ENCODE measurements at places on chromosomes 5 and 9.

- DNase-seq = no peak
Measured at GRCh38 chr9:123266655-123267399, 1.6 kb downstream of the STRBP start.

DNA sequence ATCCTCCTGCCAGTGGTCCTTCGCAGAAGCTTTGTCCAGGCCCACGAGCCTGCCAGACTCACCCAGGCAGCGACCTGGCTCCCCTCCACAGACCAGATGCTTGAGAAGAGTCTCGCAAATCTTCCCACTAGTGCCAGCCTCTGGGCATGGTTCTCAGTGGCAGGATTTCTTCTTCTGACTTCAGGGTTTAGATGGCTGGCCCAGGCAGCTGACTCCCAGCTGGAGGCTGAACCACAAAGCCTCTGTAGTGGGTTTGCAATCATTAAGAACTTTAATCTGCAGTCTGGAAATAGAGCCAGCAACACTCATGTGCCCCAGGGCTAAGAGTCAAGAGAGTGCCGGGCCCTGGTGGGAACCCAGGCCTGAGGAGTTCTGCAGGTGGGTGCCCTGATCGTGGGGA lies 90.6 kb upstream of the ICE1 start:
- DNase-seq = no peak

GRCh38 chr5:68456756-68457217 lies 241.2 kb downstream of the PIK3R1 start:
- no peak for DNase-seq

GRCh38 chr9:6869081-6869948 lies 111.5 kb downstream of the KDM4C start:
- no peak for DNase-seq

- DNase-seq = no peak
Measured at GRCh38 chr9:104981543-104982129, 53.7 kb upstream of the ABCA1 start.

- DNase-seq = peak; percentile 88
Measured at GRCh38 chr5:150485693-150486401, 22.1 kb upstream of the NDST1 start.

- no peak for DNase-seq
Measured at GRCh38 chr5:132418881-132419280, 49.4 kb downstream of the SLC22A5 start.

- no peak for DNase-seq
Measured at GRCh38 chr5:9284272-9284671, 261.6 kb downstream of the SEMA5A start.

GRCh38 chr9:94949370-94949769 lies 222.9 kb downstream of the AOPEP start:
- DNase-seq = no peak

GRCh38 chr5:56710826-56711590 lies 104.3 kb upstream of the MAP3K1 start:
- no peak for DNase-seq

GRCh38 chr5:109865637-109866036 lies 175.9 kb downstream of the MAN2A1 start:
- no peak for DNase-seq

GRCh38 chr5:173391031-173391430 lies 62.8 kb upstream of the STC2 start:
- DNase-seq = no peak

GRCh38 chr5:169474226-169474625 lies 109.3 kb upstream of the SPDL1 start:
- no peak for DNase-seq

DNA sequence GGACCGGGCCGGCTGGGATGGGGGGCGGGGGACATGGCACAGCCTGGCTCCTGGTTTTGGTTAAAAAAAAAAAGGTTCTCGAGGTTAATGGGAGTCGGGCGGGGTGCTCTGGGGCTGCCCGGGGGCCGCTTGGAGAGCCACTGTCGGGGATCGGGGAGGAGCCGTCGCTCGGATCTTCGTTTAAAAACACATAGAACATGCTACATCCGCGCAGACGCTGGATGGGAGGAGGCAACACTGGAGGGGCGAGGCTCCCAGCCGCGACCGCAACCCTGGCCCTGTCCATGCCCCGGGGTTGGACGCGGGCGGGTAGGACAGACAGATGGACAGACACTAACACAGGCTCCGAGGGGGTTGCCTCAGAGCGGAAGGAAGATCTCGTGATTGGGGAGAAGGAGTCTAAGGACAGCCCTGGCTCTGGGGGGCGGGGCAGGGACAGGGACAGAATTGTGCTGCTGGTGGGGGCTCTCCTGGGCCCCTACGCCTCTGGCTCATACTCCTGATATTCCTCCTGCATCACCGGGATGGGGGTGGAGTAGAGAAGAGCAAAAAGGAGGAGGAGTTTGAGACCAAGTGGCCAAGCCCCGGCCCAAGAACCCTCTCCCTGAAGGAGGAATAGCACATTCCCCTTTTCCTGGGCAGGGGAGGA lies 9.9 kb downstream of the SNCB start:
- DNase-seq = no peak

DNA sequence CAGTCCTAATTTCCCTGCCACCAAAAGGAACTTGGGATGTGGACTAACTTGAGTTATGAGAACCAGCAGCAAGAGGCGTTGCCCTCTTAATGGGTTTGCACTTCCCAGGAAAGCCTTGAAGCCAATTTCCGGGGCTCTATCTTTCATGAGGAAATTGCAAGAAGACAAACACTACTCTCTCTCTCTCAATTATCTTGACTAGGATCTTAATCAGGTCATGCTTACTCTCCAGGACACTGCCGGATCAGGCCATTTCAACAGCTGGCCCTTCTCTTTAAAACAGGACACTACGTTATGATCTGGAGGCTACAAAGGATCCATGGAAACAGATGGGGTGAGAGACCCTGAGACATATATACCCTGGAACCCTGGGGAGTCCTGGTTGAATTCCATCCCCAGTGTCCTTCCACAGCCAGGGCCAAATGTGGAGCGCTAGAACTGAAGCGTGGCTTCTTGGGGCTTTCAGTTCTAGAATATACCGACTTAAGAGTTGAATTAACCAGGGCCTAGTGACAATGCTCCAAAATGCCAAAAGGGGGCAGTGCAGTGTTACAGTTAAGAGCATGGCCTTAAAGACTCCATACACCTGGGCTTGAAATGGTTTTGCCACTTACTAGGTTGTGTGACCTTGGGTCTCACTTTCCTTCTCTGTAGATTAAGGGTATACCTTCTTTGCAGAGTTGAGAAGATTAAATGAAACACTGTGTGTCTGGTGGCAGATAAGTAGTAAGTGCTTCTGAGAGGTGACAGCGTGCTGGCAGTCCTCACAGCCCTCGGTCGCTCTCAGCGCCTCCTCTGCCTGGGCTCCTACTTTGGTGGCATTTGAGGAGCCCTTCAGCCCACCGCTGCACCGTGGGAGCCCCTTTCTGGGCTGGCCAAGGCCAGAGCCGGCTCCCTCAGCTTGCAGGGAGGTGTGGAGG lies 21.1 kb downstream of the FAM219A start:
- DNase-seq = no peak

DNA sequence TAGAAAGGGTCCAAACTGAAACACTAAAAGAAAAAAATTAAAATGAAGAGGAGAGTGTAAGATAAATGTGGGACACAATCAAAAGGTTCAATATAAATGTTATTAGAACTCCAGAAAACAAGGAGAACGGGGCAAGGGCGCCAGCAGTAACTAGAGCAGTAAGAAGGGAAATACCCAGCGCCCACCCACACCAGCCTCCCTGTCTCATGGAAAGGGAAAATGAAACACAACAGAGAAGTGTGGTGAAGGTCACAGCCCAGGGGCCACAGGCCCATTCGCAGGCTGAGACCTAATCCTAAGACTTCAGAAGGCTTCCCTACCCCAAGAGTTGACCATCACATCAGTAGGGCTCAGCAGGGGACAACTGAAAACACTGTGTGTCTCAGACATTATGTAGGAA lies 45.8 kb upstream of the CLK4 start:
- DNase-seq = no peak

- DNase-seq = no peak
Measured at GRCh38 chr9:38062498-38063362, 6.3 kb downstream of the SHB start.

DNA sequence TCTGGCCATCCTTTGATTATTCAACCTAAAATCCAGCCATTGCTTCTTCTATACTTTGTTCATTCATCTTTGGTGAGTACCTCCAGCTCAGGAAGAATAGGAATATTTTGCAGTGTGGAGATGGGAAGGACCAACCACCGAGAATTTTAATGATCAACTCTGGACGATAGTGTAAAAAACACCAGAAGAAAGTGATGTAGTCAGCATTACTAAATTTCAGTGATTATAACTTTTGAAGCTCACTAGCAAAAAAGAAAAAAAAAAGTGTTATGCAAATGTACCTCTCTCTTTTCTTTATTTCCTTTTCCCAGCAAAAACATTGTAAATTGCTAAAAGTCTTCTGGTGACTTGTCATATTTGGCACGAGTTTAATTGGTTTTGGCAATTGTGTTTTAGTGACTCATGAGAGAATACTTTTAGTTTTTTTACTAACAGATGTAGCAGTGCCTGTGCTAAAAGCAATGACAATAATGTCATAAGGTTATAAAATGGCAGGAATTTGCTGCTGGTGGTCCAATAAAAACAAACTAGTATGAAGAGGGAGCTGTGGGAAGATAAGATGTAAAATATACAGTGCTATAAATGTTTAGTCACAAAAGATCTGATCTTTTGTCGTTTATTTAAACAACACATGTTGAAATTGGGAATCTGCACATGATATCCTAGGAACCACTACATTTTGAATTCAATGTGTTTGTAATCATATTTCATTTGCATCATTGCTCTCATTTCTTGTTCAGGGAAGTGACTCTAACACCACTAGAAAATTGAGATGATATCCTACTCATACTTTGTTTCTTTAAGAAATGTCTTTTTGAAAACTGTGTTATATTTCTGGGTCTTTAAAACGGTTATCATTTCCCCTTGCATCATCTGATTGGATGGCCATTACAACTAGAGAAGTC lies 81.3 kb upstream of the ERCC6L2 start:
- DNase-seq = no peak

DNA sequence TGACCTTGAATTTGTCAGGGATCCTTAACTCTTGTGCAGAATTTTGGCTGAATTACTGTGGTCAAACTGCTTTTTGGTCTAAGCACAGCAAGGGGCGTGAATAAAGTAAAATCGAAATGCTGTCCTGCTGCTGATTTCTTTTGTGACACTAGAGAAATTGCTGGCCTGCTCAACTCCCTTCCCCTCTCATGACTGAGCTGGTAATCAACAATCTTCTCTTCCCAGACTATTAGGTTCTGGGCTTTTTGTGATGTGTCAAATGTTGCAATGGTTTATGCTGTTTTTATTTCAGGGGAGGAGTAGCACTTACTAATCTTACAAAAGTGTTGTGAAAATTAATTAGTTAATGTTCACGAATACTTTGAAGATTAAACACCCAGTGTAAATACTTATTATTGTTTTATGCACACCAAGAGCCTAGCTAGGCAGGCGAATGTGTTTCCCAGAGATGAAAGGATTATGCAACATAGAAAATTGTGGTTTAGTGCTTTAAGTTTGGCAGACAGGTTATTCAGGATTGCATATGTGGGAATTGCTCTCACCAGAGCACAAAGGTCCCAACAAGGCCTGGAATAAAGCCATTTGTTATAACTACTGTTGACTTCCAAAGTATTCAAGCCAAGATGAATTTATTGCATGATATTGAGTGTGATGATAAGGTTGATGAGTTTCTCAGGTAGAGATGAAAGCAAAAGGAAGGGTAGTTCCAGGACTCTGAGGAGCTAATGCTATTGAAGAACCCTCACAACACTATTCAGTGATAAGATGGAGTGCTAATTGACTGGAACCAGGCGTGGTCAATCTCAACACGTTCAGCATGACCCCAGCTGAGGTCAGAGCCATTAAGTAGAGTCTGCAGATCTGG lies 280.7 kb upstream of the ZNF608 start:
- no peak for DNase-seq

DNA sequence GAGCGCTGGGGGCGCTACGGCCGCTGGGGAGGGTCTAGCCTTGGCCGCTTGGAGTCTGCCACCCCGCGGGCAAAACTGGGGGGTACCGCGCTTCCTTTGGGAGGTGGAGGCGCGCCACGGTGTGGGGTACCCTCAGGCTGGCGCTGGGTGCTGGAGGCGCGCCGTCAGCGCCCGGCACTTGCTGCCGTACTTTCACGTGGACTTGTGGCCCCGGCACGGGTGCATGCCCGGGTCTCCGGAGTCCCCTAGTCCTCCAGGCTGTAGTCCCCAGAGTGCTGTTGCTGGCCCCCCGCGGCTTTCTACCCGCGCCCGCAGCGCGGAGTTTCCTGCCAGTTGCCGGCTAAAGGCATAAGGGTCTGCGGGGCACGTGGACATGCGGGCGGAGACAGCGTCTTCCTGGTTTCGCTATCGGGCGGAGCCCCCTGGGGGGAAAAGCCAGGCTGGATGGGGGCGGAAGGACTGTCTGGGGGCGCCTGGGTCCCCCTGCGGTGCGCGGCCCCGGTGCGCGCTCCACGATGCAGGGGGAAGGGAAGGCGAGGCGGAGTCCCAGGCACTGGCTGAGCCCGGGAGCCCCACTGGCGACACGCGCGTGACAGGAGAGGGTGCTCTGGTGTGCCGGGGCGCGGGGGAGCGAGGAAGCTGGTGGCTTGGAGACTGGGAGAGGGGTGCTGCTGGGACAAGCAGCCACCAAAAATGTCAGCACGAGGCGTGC lies 666 bp downstream of the PPARGC1B start:
- DNase-seq = peak; percentile 74

DNA sequence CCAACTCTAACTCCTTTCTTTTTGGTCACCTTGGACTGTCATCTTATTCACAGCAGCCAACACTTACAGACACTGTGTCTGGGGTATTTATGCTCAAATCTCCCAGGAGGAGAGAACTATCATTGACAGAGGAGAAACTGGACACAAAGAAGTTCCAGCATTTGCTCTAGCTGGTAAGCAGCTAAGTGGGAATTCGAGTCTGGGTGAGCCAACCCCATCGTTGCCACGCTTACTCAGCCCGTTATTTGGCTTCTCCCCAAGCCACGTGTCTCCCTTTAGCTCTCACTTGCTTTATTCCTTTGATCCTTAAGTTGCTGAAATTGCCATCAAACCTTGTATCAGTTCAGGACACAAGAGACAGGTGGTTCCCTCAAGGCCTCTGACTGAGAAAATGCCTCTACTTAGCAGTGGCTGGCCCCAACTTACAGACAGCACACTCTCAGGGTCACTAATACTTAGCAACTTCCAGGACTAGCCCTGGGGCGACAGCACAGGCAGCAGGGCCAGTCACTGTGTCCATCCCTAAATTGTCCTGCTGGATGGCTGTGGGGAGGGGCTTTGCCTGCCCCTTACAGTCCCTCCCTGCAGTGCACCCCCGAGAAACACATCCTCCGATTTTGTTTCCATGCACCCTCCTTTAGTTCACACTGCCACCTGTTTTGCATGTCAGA lies 1.4 kb downstream of the SLC36A2 start:
- DNase-seq = no peak

GRCh38 chr5:139708877-139709581 lies 60.9 kb downstream of the CXXC5 start:
- DNase-seq = peak; percentile 79

DNA sequence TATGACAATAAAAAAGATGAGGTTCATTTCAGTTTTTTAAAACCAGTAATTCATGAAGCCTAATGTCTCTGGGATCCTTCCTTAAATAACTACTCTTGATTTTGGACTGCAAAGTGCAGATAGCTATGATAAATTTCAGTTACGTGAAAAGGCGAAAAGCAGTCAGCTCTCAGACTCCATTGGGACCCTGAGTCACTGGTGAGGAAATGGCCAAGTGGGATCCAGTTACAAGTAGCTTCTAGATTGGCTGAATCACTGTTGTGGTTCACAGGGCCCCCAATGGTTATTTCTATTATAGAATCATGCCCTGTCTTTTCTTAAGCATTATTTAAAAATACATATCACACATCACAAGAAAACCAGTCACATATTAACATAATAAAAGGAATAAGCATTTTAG lies 31.1 kb upstream of the PPP3R2 start:
- no peak for DNase-seq

GRCh38 chr5:126464016-126464415 lies 40.8 kb downstream of the GRAMD2B start:
- no peak for DNase-seq
